ENCODE measurements at places on chromosomes 6 and 20.

DNA sequence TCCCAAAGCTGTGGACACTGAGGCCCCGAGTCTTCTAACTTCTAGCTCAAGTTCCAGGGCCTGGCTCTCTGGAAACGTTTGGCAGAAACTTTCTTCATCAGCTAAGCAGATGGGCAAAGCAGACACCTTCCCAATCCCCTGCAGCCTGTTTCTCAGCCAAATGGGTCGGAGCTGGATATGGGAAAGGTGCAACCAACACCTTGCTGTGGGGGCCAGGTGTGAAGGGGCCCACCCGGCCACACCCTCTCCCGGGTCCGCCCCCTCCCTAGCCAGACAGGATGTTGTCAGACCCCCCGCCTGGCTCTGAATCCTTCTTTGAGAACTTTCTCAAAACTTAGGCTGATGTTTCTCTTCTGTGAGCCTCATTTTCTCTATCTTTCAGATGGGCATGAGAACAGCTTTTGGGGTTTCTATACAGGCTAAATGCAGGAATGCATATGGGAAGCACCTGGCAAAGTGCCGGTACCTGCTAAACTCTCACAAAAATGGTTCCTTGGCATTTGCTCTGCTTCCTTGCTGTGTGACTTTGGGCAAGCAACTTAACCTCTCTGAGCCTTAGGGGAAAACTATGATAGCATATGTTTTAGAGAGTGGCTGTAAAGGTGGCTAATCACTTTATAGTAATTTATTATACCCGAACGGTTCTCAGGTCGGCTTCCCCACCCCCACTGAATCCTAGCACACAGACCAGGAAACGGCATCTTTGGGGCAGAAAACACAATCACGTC lies 1.8 kb downstream of the SNAI1 start:
- no peak for DNase-seq

DNA sequence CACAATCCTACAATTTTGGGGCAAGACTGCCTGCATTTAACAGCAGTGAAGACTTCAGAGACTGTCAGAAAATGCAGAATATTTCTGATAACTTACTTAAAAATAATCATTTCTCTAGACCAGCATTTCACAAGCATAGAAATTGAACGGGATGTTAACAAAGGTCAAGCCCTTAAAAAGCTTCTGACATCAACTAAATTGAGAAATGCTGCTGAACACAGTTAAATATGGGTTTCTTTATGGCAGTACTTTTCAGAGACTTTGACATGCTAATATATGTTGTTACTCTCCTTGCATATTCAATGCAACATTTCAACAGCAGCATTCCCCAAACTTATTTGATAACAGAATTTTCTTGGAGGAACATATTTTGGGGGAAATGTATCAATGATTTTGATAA lies 84.5 kb downstream of the KIF13A start:
- DNase-seq, result no peak

- DNase-seq, result no peak
These were observed 46.6 kb upstream of the SLC9A8 start for GRCh38 chr20:49765846-49766541.

- DNase-seq, result no peak
These were observed 174.0 kb downstream of the GJA10 start for GRCh38 chr6:90068264-90068663.

GRCh38 chr6:84329516-84329915 lies 102.1 kb upstream of the CEP162 start:
- no peak for DNase-seq

DNA sequence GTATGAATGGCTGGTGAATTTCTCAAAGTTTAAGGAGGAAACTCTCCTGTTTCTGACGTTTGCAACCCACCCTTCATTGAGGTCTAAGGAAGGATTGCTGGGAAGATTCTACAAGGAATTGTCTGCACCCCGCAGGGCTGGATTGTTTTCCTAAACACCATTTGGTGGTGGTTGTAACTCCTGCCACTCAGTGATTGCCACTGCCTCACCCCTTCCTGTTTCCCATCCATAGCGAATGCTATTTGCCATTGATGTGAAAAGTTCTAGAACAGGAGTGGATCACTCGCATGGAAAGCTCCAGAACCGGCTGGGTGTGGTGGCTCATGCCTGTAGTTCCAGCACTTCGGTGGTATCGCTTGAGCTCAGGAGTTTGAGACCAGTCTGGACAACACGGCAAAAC lies 8.7 kb upstream of the DSP start:
- no peak for DNase-seq

DNA sequence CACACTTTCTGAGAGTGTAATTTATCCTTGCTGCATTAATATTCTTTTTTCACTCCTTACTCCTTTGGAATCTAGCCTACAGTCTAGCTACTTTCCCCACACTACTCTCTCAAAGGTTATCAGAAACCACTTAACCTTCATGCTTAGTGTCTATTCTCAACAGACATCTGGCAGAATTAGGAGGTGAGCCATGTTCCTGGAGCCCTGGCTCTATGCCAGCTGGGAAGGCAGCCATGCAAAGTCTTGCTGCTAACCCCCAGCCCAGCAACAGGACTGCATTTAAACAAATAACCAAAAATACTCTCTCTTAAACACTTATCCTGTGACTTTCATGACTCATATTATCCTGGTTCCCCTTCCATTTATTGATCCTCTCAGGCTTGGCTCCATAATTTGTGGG lies 260.2 kb downstream of the BCKDHB start:
- DNase-seq, result no peak

GRCh38 chr6:34412016-34412415 lies 13.9 kb downstream of the RPS10 start:
- DNase-seq, result no peak

- DNase-seq, result no peak
These were observed 62.5 kb upstream of the LOC128125822 start for GRCh38 chr6:63509652-63510352.

DNA sequence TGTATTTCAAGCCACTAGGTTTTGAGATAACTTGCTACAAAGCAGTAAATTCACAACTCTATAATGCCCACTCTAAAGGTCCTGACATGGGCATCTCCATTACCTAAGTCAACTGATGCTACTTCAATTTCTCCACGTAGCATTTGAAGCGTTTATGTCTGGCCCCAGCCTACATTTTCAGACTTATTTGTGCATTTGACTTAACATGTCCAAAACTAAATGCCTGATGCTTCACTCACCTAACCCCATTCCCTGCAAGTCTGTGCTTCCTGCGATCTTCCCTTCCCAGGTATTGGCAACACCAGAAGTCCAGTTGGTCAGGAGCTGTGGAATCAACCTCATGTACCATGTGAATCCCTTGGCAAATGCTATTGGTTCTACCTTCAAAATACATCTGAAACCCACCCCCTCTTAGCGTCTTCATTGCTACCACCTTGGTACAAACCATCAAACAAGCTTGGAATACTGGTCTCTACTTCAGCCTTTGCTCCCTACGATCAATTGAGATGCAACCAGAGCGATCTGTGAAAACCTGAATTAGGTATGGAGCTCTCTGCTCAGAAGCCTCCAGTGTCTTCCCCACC lies 12.8 kb upstream of the ZNFX1 start:
- no peak for DNase-seq

GRCh38 chr6:34189806-34190503 lies 44.1 kb upstream of the GRM4 start:
- DNase-seq, result no peak

- no peak for DNase-seq
These were observed 228.6 kb downstream of the PREX1 start for GRCh38 chr20:48599106-48599747.

DNA sequence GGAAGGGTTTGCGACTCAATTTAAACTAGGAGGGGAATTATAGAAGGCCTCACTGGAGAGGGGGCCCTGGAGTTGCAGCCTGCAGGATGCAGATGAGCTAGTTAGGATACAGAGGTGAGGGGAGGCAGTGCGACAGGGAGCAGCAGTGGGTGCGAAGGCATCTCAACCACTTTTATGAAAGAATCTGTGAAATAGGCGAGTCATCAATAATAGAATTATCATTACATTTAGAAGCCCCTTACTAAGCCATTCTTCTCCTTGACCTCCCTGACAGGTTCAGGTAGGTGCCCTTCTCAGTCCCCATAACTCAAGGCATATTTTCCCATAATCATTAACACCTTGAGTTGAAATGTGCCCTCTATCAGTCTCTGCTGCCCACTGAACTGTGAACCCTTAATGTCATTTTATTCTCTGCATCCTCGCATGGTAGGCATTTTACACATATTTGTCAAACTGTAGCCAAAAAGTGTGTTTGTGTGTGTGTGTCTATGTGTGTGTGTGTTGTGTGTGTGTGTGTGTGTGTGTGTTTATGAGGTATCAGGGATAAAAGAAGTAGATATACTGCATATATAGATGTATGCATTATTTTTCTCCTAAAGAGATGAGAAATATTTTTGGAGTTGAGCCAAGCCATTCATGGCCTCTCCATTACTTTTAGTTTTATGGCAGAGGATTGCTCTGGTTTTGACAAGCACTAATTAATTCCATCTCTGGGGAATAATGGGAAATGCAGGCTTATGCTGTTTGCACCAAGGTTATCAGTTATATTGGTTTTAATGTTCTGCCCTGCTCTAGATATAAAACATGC lies 898.8 kb downstream of the KIF16B start:
- no peak for DNase-seq

DNA sequence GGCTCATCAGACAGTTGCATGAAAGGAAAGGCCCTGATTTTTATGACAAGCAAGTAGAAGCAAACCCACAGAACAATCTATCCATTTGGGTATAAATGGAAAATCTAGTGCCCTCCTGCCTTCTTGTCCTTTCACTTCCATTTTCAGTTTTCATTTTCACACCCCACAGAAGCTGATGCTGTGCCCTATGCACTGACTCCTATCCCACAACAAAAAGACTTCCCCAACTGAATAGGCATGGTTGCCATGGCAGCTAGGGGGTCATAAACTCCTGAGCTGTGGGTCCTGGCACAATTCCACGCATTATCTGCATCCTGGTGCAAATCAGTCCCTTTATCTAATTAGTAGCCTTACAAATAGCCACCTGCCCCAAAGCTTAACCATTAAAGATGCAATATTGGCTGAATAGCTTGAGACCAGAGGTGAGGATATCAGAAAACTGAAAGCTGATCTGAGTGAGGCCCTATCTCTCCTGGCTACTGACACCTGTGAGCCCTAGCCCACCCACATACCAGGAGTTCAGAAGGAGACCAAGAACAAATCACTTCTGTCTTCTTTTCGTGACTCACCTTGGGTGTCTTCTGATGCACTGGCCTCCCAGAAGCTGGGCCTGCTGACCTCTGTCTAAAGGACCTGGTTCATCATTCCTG lies 34.9 kb upstream of the HEY2 start:
- peak; percentile 8 for DNase-seq

DNA sequence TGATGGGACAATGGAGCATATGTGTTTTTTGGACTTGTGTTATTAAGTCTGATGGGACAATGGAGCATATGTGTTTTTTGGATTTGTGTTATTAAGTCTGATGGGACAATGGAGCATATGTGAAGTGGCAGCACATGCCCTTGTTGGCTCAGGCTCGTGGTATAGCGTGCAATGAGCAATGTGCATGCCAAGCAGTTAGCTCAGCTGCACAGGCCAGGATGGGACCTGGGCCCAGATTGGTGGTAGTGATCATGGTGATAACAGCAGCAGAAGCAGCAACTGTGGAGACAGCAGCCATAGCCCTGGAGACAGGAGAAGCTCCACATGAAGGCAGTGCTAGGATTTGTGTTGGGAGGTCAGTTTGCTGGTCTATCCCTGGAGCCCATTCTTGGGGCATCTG lies 61.1 kb downstream of the IL20RA start:
- DNase-seq, result no peak

DNA sequence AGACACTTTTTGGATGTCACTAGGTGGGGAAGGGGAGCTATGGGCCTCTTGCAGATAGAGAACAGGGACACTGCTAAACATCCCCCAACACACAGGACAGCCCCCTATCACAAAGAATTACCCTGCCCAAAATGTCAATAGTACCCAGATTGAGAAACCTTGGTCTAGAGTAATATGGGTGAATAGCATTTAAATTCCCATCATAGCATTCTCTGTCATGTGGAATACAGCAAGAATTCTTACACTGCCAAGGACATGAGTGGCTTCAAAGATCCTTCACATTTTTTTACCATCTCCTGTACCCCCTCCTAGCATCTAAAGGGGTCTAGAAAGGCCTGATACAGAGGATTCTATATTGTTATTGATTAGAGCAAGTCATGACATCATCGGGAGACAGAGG lies 83.1 kb upstream of the SSTR4 start:
- no peak for DNase-seq

DNA sequence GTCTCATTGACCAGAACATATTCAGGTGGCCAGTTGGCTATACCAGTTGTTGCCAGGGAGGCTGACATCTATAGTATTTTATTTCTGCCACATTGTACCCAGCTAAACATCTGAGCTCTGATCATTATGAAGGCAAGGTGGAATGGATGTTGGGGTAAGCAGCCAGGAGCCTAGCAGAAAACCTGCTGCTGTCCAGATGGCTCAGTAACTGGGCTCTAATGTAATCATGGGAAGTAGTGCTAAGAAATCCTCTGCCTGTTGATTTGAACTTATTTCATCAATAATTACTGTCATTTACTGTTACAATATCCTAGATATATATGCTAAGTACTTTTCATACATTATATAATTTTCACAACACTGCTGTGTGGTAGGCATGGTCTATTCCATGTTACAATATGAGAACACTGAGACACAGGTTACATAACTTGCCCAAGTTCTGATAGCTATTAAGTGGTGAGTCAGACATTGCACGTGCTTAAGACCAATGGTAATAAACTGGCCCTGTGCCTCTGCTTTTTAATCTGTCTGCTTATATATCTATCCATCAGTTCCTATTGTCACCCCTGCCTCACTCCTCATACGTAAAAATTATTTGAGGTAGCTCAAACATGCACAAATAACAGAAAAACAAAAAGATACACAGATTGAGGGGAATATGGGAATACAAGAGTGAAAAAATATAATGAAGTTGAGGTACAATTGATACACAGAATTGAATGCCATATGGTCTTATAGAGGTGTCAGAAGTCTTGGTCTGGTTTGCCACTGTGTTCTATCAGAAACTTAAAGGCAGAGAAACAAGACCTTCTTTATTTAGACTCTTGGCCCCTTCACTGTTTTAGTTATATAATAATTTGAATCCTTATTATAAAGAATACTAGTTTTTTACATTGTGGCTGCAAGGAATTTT lies 25.2 kb downstream of the TBPL1 start:
- DNase-seq, result no peak

DNA sequence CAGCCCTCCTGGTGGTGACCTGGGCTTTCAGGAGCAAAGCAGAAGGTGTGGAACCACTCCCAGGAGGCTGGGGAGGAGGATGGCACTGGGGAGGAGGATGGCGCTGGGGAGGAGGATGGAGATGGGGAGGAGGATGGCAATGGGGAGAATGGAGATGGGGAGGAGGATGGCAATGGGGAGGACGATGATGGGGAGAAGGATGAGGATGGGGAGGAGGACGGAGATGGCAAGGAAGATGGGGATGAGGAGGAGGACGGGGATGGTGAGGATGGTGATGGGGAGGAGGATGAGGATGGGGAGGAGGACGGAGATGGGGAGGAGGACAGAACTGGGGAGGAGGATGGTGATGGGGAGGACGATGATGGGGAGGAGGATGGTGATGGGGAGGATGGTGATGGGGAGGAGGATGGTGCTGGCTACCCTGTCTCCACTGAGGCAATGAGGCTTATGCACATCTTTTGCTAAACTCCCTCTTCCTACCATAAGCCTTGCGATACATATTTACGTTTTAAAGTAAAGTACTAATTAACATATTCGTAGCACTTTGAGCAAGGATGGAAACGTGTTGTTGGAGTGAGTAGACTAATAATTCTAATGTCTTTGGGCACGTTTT lies 7.4 kb downstream of the SMOC2 start:
- DNase-seq, result no peak
